ENCODE measurements at places on chromosomes 2 and 18.
A peak's percentile ranks its signal among the peaks of the same experiment; 100 is the strongest.

DNA sequence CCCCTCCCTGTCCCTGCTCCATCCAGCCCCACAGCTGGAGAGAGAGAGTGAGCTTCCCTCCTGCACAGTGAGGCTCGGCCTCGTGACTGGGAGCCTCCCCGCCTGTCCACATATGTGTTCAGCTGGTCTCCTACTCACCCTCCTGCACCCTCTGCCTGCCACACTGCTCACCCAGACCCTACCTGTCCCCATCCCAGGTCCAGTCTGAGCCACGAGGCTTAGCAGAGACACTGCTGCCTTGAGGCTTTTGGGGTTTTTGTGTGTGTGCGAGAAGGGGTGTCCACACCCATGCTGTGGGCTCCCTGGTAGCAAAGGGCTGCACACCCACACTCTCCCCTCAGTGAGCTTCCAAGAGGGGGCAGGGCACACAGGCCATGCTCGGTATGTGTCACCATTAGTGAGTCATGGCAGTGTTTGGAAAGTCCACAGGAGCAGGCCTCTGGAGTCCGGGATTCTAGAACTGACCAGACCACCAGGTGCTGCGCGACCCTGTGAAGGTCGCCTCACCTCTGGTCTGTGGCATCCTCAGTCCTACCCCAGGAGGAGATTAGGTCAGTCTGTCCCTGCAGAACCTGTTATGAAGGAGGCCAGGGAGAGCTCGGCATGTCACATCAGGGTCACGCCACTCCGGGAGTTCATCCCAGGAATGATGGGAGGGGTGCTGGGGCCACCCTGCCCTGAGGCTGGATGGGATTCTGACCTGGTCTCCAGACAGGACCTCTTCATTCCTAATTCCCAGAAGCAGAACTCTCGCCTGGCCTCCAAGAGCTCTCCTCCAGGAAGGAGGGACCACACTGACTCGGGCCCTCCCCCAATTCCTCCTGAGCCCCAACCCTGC is 39.9 kb upstream of the SMAD7 start:
- no peak for DNase-seq

DNA sequence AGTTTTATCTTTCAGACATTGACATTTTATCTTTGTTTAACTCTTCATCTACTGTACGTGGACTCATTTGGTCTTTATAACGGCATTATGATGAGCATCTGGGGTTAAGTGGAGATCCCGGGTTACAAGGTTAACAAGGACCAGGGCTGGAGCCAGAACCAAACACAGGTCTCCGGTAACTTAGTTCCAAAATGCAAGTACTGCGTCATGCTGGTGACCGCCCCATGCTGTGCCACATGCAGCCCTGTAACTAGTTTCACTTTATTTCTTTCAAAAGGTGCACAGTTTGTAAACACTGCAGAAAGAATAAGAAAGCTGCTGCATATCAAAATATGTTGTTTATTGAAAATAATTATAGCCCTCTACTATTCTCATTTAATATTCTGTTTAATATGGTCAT is 3.1 kb downstream of the SLC5A7 start:
- DNase-seq: no peak

DNA sequence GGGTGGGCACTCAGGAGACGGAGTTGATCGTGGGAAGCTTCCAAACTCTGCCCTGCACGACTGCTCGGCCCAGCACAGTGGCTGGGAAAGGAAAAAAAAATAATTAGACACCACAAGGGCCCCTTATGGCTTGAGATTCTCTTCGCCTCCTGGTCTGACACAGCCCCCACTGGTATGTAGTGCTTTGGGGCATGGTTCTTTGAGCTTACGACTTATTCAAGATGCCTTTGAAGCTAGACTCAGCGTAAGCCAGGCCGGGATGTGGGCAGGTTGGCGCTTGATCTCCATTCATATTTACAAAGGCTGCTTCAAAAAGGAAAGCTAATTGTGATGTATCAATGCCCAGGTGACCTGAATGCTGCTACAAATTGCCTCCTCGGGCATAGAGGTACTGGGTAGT is 50.5 kb downstream of the CXCR4 start:
- no peak for DNase-seq

GRCh38 chr2:10720947-10721395 is 459 bp upstream of the ATP6V1C2 start:
- no peak for DNase-seq

DNA sequence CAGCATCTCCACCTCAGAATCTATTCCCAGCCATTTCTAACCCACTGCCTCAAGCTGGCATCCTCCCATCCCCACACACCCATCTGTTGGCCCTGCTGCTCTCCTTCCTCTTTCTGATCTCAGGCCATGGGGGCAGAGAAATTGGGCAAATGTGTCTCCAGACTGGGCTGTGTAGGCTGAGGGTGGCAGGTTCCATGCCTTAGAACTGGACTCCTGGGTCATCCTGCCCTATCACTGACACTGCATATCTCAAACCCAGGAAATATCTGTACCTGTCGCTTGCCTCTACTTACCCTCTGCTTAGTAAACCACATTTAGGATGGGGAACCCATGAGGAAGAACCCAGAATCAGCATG is 1.8 kb downstream of the WNT10A start:
- no peak for DNase-seq

- DNase-seq: peak; percentile 40
These were observed 100.9 kb downstream of the WDSUB1 start for GRCh38 chr2:159185401-159186130.

GRCh38 chr2:19138264-19138825 is 220.1 kb downstream of the OSR1 start:
- DNase-seq: no peak

- no peak for DNase-seq
These were observed 38.4 kb downstream of the YPEL5 start for GRCh38 chr2:30185178-30185577.

GRCh38 chr18:54900290-54900689 is 59.0 kb downstream of the CCDC68 start:
- DNase-seq: no peak

- DNase-seq: no peak
These were observed 594 bp downstream of the RAD51AP2 start for GRCh38 chr2:17517481-17518211.

DNA sequence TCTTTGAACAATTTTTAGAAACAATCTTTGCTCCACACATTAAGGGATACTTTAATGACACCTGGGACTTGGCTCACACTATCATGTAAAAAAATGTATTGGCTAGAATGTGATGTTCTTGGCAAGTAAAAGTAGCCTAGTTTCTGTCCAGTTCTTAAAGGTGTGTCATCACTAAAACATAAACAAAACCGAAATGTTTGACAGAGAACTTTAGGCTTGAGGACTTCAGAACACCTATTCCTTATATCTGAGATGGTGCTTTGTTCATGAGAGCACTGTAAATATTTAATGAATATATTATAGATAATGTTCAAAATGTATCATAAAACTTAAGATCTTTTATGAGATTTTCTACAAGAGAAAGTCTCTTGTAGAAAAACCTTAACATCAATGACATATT is 19.8 kb upstream of the HNRNPA3 start:
- no peak for DNase-seq

Measured in SK-MEL-5 (cell line).